Activated CD8-positive, alpha-beta T cell treated with anti-CD3 and anti-CD28 coated beads, Interleukin-2, amount 10 ng/mL, durations not matched to agents 7 days and 5 days (primary cell): ENCODE measurements at places on chromosomes 7 and 10.

DNA sequence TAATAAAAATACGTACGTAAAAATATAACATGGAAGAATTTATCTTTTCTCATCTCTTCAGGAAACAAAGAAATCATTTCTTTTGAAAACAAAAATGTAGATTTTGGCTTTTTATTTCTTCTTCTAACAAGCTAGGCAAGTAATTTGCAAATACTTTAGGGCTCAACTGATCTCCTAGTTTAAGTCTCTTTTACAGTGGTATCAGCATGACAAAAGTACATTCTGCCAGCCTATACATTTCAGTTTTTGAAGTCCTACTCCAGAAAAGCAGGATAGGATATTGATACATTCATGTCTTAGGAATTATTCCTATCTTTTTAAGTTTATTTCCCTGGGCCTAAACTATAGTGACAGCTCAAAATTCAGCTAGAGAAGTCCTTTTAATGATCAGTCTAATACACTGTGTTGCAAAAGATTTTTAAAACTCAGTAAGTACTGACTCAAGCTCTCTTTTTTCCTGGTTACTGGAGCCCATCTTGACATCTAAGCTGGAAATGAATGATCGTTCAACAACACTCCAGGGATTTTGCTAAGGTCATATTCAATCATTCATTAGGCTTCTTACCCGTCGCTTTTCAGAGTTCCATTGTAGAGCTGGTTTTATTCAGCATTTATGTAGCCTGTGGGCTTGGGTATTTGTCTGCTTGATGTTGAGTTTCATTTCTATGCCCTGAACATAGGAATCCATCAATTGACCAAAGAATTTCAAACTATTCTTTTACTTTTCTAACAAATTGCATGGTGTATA, 12.2 kb upstream of the FAM53B start:
- DNase-seq = no peak

GRCh38 chr10:25877296-25877695, 56.7 kb upstream of the MYO3A start:
- DNase-seq = no peak

- no peak for DNase-seq
Measured at GRCh38 chr7:96591900-96592676, 117.6 kb downstream of the SEM1 start.

GRCh38 chr7:65503434-65504152, 129.9 kb downstream of the ZNF92 start:
- no peak for DNase-seq

DNA sequence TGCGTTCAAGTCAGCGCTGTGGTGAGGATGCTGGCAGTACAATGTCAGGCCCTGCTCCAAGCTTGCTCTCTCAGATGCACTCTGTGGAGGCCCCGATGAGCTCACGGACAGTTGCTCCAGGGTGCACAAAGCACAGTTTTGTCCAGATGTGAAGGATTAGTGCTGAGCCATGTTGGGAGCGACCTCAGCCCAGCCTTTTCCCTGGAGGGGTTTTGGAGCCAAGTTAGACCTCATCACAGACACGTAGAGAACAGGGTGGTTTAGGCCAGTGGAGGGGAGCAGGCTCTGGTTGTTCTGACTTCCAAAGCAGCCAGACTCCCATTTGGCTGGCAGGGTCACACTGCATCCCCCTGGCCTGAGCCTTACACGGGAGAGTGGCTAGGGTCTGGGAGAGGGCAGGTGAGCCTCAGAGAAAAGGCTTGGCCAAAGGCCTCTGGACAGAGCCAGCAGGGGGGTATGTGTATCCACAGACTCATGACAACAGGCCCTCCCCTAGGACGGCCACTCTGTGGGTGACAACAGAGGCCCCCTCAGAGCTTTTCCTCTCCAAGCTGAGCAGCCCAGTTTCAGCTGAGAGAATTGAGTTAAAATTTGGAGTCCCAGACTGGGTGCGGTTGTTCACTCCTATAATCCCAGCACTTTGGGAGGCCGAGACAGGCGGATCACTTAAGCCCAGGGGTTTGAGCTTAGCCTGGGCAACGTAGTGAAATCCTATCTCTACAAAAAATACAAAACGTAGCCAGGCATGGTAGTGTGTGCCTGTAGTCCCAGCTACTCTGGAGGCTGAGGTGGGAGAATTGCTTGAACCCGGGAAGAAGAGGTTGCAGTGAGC, 4.7 kb downstream of the PLAC9 start:
- no peak for DNase-seq

GRCh38 chr7:50957855-50958254, 175.2 kb upstream of the GRB10 start:
- DNase-seq = no peak

- no peak for DNase-seq
Measured at GRCh38 chr10:4883079-4883739, 57.2 kb downstream of the AKR1E2 start.

- DNase-seq = no peak
Measured at GRCh38 chr10:28072573-28072972, 73.7 kb upstream of the ODAD2 start.

DNA sequence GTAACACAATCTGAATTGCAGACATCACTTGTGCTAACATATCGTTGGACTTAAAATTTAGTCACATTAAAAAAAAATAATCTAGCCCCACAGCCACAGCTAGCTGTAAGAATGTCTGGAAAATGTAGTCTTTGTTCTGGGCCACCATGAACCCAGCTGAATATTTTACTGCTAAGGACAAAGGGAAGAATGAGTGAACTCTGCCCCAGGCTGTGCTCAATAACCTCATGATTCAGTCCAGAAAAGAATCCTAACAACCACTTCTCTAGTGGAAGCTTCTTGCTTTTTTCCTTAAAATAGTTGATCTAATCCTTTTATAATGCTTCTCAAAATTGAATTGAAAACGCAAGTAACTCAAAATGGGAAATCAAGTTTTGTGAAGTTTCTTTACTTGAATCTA, 25.6 kb upstream of the SOSTDC1 start:
- DNase-seq = no peak

GRCh38 chr7:6221340-6222319, 50.8 kb downstream of the CYTH3 start:
- DNase-seq = peak; percentile 36

DNA sequence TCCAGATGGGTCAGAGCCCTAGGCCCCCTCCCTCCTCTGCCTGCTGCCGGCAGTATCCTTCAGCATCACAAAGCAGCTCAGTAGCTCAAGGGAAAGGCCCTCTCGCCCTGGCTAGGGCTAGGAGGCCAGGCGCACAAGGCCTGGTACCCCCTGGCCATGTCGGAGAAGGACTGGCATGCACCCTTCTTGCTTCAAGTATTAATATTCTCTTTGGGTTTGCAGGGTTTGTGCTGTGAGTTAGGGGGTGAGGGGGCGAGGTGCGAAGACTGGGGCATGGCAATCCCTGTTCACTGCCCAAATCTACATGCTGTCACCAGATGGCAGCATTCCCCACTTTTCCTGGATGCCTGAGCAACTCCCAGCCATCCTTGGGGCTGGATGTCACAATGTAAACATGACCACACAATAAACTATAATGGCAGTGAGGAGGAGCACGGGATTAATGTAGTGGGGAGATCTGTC, 105.2 kb downstream of the NEURL1 start:
- peak; percentile 27 for DNase-seq

- peak; percentile 46 for DNase-seq
Measured at GRCh38 chr10:43202657-43203447, 64.0 kb downstream of the RASGEF1A start.

- DNase-seq = no peak
Measured at GRCh38 chr10:74882831-74883230, 56.4 kb downstream of the KAT6B start.

DNA sequence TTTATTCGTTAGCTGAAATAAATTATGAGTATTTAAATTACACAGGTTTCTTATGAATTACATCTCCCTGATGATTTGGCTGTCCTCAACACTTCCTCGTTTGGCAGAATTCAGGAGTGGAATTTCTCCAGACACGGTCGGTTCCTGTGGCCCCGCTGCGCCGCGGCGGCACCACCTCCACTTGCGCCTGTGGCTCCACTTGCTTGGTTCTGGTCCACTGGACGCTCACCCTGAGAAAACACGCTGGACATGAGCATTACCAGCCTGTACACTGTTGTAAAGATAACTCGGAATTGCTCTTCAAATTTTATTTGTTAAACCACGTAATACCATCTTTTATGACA, 85.3 kb downstream of the ZNF33B start:
- DNase-seq = no peak
